Skin of body (tissue), 3 donors: ENCODE measurements at places on chromosomes 4 and X. TPM values are rescaled to one million over a fixed set of nuclear protein-coding genes. Genes with fewer than 3 reads are reported as not detected.

Gene FABP2
- not detected for total RNA-seq

Gene ASB12
- 2.6 TPM for total RNA-seq

Gene GC
- not detected for total RNA-seq

Gene PLXNB3
- total RNA-seq, result 2.2 TPM

Gene MAGEB6B
- total RNA-seq, result not detected

Gene CFI
- total RNA-seq, result 10.1 TPM

Gene BMPR1B
- total RNA-seq, result 4.5 TPM

Gene DCK
- total RNA-seq, result 25.3 TPM

Gene AFP
- not detected for total RNA-seq

Gene HDAC8
- 33.9 TPM for total RNA-seq

DNA sequence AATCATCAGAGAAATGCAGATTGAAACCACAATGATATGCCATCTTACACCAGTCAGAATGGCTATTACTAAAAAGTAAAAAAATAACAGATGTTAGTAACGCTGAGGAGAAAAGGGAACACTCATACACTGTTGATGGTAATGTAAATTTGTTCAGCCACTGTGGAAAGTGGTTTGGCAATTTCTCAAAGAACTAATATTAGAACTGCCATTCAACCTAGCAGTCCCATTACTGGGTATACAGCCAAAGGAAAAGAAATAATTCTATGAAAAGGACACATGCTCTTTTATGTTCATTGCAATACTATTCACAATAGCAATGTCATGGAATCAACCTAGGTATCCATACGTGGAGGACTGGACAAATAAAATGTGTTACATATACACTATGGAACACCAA is 566.3 kb downstream of the STPG2 start:
- DNase-seq, result no peak

GRCh38 chrX:24145303-24146186 is 4.0 kb upstream of the ZFX start:
- DNase-seq, result no peak

- DNase-seq, result no peak
These were observed 64.3 kb upstream of the FTHL17 start for GRCh38 chrX:31136144-31136611.

DNA sequence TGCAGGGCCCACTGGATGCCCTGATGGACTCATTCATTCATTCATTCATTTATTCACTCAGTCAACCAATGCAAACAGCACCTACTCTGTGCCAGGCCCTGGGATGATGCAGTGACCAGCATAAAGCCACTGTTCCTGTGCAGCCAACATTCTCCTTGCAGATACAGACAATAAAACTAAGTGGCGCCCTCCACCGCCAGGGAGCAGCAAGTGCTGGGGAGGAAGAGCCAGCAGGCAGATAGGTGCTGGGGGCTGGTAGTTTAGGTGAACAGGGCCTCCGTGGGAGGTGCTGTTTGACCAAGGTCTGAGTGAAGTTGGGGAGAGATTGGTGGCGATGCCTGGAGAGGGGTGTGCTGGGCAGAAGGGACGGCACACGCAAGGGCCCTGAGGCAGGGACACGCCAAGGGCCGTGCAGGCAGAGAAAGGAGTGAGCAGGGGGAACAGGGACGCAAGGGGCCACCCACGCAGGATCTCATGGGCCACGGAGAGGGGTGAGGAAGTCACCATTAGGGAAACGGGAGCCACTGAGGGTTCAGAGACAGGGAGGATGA is 65.5 kb downstream of the WFS1 start:
- DNase-seq, result no peak

- DNase-seq, result no peak
These were observed 620.2 kb upstream of the INTU start for GRCh38 chr4:127012549-127012948.

GRCh38 chr4:91963486-91963885 is 340.3 kb upstream of the GRID2 start:
- DNase-seq, result no peak

DNA sequence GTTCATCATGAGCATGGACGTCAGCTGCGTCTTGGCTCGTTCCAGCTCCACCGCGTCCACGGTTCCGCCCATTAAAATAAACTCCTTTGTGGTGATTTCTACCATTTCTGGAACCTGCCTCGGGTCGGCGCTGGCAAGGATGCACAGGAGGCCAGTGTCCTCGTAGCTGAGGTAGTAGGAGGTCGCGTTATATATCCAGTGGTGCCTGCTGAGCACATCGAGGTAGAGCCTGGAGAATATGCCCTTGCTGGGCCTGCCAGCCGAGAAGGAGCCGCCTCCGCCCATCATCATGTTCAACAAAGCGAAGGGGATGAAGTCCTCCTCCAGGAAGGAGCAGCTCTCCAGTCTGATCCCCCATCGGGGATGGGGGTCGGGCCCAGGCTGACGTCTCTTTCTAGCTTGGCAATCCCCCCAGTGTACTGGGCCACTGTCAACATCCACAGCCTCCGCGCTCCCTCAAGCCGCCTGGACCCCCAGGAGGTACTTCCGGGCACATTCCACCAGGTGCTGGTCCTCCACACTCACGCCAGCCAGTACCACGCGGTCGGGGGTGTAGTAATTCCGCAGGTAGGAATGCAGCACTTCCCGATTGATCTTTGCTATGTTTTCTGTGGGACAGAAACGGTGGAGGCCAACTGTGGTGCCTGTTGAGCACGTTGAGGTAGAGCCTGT is 120.9 kb upstream of the GRID2 start:
- DNase-seq, result no peak

- peak; percentile 5 for DNase-seq
These were observed 423 bp downstream of the RPL39 start for GRCh38 chrX:119790977-119791436.

- peak; percentile 23 for DNase-seq
These were observed 333.1 kb downstream of the MAPK10 start for GRCh38 chr4:86026720-86027119.

DNA sequence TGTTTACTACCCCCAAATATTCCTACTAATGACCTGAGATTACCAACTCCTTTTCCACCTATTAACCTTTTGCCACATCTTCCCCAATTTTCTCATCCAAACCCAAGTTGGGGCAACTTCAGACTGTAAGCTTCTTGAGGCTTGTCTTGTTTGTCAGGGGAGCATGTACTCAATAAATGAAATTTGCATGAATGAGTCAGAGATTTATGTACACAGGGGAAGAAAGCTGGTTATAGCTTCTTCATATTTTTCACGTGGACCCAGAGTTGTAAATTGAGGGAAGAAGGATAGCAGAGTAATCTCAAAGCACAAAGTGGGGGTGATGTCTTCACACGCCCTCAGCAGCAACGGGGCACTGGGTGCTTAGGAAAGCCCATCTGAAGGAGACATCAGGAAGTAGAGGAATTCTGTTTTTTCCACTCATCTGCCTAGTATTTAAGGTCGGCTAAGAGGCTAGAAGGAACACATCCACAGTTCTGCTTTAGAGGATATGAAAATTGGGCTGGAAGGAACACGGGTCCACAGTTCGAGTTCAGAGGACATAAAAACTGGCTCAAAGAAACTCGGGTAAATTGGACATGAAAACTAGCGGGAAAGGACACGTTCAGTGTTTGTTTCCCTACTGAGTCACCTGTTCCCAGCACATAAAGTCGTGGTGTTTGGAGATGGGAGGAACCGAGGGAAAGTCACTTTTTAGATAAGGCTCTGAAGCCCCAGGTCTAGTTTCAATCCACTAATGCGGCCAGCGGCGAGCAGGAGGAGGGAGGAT is 696 bp upstream of the CA5B start:
- DNase-seq, result no peak

DNA sequence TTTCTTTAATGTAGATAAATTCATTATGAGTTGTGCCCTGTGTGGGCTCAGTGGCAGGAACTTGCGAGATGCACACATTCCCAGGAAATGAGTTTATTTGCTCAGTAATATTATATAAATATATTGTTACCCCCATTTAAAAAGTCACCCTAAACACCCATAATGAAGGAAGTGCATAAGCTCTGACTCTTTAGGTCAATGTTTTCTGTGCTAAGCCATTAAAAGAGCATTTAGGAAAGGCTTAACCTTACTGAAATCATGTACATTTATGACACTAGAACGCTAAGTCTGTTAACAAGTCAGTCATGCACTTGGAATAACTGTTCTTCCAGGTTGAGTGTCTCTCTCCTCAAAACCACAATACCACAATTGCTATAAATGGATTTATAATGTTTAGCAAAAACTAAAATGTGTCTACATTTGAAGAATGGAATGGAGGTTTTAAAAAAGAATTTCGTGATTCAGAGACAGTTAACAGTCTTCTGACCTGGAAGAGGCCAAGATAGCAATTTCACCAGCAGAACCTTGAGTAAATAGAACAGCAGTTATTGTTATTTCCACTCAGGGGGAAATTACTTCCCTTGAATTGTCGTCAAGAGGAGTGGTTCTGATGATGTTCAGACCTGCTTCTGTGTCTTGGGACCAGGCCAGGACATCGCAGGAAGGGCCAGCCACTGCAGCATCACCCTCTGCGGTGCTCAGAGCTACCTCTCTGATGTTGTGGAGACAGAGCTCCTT is 91.1 kb upstream of the VEGFC start:
- no peak for DNase-seq

- no peak for DNase-seq
These were observed 52.6 kb upstream of the PDHA1 start for GRCh38 chrX:19291086-19291485.

- no peak for DNase-seq
These were observed 35.4 kb downstream of the ARHGEF38 start for GRCh38 chr4:105587841-105588240.

DNA sequence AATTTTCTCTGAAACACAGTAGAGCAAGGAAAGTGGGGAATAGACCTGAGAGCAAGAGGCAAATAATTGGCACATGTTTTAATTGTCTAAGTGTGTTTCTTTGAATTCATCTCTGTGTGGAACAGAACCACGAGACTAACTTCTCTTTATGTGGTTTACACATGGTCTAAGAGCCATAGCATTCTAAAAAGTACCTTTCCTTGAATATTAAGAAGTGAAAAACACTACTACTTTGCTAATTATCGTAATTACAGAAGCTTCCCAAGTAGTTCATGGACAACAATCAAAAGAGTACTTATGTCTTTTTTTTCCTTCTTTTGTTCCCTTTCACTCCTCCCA is 2.9 kb upstream of the CYBB start:
- no peak for DNase-seq

GRCh38 chrX:148872161-148872535 is 371.7 kb downstream of the AFF2 start:
- DNase-seq, result peak; percentile 2

DNA sequence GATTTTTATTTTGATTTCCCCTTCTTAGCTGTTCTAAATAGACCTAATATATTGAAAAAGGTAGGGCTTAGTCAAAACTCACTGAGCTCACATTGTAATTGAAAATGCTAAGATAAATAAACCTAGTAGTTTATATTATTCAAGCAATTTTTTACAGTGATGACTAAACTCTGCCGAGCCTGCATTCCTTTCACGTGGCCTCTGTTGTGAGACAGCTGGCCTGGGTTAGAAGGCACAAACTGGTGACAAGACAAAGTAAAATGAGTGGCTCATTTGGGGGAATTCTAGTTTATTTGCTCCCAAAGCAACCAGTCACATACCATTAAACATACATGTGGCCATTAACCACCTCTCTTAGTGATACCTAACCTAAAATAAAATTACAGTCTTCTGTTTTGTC is 169.4 kb upstream of the TEX13C start:
- no peak for DNase-seq

DNA sequence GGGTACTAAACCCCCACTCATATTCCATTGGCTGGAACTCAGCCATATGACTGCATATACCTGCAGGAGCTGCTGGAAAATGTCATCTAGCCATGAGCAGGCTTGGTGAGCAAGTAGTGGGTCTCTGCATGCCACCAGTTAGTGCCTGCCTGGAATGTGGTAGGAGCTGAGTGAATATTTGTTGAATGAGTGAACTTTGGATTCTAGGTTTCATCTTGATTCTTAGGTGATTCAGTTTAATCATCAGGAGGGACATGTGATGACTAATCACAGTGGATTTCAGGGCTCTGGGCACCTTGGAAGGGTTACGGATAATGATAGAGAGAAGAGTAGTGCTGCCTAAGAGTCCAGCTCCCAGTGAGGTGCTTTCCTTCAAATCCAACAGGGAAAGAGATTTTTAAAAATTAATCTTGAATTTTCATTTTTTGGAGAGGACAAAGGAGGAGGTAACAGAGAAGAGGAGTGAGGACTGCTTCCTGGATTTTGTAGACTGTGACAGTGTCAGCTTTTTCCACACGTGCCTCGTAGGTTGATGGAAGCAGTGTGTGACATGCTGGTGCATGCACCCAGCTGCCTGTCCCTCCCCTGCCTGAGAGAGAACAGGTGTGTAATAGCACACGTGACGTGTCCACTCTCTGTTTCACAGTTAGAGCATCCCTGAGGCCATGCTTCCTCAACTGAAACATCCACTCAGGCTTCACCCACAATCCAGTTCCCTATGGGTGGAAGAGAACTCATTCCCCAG is 30.4 kb downstream of the NHS start:
- DNase-seq, result no peak

GRCh38 chrX:69079268-69079667 is 86.0 kb downstream of the PJA1 start:
- no peak for DNase-seq
